ENCODE measurements at places on chromosomes 7 and 10.

DNA sequence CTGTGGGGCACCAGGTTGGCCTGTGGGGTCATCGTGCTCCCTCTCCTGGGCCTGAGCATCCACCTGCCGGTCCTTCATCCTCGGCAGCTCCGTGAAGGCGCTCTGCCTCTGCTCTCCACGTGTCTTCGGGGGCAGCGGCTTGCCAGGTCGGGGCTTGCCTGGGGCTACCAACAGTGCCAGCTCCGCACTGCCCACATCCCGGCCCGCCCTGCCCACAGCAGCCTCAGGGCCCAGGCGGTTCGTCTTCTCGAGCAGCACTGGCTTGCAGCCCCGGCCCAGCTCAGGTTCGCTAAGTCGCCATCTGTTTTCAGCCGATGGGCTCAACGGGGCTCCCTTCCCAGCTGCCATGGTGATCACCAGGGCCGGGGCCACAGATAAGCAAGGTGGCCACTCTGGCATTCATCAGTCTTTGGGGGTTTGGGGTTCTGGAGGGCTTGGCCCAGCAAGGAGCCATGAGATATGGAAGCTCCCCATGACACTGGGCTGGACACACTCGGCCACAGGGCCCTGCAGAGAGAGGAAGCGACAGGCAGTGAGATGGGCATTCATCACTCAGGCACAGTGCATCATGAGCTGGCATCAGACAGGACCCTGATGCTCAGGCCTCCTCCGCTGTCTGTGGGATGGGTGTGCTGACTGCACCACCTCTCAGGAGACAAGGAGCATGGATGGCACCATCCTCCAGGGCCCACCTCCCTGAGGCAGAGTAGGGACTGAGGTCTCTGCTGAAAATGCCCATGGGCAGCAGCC is 15.5 kb downstream of the ZNF488 start:
- DNase-seq, result no peak

DNA sequence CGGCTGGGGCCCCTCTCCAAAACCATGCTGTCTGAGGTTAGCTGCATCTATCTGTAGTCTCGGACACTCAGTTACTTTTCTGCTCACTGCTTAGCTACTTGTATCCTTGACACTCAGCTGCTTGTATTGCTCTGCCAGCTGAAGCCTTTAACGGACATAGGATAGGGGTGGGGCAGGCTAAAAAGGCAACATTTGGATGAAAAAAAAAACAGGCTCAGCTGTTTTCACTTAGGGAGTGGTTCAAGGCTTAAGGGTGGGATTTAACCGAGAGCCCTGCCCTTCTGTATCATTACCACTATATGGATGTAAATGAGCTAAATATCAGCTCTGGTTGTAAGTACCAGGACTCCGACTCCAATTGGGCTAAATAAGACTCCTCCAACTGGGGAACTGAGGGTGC is 28.6 kb downstream of the LSMEM1 start:
- DNase-seq, result no peak

GRCh38 chr7:32586291-32587221 is 91.3 kb downstream of the AVL9 start:
- DNase-seq, result no peak

DNA sequence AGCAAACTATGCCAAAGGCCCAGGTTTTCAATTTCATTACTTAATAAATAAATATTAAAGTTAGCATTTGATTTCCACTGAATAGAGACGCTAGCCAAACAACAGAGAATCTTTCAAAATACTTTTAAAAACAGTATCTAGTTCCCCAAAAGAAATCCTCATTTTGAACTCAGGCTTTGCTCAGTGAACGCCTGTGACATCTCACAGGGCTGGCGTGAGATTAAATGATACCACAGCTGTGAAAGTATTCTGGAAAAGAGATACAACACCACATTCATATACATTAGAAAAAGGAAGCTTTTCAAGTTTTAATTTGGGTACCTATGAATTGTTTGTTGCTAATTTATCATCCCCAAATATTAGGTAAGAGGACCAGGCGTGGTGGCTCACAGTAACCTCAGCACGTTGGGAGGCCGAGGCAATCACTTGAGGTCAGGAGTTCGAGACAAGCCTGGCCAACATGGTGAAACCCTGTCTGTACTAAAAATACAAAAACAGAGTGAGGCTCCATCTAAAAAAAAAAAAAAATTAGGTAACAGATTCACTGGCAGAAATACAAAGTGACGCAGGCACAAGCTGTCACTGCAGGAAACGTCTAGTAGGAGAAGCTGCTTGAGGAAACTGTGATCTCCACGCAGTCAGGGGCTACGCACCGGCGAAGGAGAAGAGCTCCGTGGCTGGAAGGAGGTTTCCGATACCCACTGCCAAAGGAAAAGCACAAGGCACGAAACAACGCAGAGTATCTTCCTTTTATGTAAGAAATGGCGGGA is 50.0 kb downstream of the AMZ1 start:
- DNase-seq, result no peak

DNA sequence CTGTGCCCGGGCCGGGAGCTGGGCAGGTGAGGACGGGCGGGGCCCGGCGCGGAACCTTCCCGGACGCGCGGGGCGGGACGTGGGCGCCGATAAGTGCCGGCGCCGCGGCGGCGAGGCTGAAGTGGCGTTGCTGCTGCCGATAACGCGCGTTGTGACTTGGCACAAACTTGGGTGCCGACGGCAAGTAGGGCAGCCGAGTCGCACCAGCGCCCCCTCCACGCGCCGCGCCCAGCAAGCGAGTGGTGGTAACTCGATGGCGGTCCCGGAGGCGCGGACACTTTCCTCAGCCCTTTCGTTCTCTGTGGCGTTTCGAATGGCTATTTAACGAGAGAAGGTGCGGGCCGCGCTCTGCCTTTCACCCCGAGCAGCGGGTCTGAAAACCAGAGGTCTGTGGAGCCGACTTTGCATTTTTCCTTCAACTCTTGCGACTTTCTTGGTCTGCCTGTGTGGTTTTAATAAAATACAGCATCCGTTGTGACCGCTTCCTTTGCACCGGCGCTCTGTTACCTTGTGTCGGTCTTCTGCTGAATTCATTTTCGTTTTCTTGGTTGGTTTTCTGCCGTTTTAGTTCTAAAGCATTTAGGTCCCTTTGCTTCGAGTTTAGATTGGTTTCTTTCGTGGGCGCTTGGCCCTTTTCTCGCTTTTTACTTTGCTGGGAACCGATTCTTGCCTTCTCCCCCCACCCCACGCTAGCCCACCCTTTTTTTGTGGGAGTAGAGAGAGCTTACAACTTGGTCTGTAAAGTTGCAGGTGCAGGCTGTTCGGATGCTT is 701 bp downstream of the STK17A start:
- peak; percentile 31 for DNase-seq
